Vein endothelial cell (primary cell): ENCODE measurements at places on chromosomes 12 and 14. TPM values are rescaled to one million over a fixed set of nuclear protein-coding genes. Genes with fewer than 3 reads are reported as not detected.

MYRFL gene
- under 0.01 TPM in 1 of 2 replicates, not detected in the other for total RNA-seq

SIX4 gene
- total RNA-seq, result 4.5 and 6.9 TPM in 2 replicates

CACNB3 gene
- total RNA-seq, result 26.1 and 34.0 TPM in 2 replicates

LRRC10 gene
- total RNA-seq, result not detected in 2 replicates

FOXN4 gene
- not detected in 2 replicates for total RNA-seq

MAP1LC3B2 gene
- 0.33 and 0.86 TPM in 2 replicates for total RNA-seq

RNF212B gene
- total RNA-seq, result not detected in 2 replicates

TRIM9 gene
- total RNA-seq, result under 0.01 TPM in 2 replicates
